ENCODE measurements at places on chromosomes 12 and 14. TPM values are rescaled to one million over a fixed set of nuclear protein-coding genes. Genes with fewer than 3 reads are reported as not detected.

GRCh38 chr14:74563233-74563585 is 48.8 kb downstream of the LTBP2 start:
- no peak for DNase-seq

DNA sequence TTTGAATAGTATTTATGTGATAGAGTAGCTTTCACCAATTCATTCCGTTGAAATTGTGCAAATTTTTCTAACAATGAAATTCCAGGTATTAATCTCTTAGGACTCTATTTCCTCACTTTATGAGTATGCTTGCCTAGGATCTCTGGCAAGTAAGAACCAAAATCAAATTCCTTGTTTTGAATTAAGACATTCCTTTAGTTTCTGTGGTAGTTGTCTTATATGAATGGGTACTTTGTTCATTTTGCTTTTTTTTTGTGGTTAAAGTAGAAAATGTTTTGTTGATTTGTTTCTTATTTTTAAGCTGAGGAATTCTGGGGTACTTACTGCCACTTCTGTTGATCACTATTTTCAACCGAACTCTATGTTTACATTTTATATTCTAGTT is 59.8 kb downstream of the KITLG start:
- DNase-seq = no peak

- no peak for DNase-seq
These were observed 222.2 kb downstream of the ITPR2 start for GRCh38 chr12:26610774-26611173.

DNA sequence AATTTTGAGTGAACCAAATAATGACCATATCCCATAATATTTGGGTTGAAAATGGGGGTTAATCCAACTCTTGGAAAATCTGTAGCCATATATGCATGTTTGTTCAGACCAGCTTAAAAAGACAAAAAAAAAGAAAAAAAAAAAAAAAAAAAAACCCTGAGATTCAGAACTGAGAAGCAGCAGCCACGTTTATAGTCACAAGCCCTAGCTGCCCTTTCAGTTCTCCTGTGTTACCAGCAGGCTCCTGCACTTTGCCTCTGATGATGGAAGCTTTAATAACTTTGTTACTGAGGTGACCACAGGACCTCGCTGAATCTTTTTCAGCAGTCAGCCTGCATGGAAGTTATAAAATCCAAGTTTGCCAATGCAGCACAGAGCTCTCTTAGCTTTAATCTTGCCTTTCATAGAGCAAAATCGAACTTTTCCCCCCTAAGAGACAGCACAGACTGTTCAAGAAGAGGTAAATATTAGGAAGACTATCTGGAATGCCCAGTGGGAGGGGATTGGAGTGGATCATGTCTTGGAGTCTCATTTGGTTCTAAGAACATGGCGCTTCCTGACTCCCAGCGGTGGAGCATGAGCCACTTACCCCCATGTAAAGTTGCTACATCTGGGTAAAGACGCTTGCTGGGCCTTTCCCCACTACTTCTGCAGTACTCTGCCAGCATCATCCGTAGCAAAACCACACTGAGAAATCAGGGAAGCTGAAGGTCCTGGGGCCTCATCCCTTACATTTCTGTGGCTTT is 20.6 kb downstream of the GNG2 start:
- DNase-seq = no peak

- DNase-seq = peak; percentile 4
These were observed 581 bp downstream of the ARG2 start for GRCh38 chr14:67620217-67620785.

GRCh38 chr12:14310866-14311265 is 54.6 kb upstream of the ATF7IP start:
- DNase-seq = no peak

DNA sequence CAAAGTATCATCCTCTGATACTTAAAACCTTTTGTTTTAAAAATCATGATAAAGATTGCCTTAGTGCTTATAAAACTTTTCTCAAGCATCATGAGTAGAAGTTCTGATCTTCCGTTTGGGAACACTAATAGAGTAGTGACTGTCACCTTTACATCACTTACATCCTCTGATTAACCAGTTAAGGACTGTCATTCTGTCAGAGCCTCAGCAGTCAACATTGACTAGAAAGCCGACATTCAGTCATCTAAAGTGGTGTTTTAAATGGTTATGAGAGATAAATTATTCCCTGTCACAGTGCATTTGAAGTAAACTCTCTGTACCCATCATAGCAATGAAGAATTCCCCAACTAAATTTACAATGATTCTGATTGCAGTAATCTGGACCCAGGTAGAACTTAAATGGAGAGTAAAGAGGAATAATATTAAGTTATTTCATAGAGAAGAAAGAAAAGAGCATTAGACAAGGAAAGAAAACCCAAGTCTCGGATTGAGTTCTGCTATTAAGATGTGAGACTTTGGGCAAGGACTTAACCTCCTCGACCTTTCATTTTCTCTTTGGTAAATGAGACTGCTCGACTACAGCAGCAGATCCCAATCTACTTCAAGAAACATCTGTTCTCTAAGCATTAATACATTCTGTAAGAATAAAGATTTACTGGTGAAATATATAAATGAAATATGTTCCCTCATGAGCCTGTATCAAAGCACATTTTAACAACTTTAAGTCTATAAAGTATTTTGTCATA is 563.9 kb upstream of the LMO3 start:
- DNase-seq = no peak

DNA sequence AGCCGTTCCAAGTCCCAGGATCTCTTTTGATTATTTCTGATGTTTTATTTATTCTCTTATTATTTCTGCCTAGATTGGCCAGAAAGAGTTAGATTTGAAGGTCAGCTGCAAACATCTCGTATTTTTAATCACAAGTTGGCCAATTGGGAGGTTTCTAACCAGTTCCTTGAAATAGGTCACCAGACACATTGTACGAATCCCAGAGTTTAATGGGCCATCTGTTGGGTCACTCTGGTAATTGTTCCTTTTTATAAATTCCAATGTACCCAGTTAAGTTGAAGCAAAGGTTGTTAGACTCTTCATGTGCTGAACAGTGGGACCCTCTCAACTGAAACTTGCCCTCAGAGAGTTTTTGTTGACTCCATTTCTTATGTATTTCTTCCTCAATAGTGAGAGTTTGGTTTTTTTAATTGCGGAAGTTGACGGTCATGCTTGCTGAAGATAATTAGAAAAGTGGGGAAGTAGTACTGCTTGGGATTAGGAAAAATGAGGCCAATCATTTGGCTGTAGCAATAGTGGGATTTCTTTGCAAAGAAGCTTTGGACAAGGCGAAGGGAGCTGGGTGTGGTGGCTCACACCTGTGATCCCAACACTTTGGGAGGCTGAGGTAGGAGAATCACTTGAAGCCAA is 382.7 kb upstream of the RGS6 start:
- no peak for DNase-seq

GRCh38 chr14:105015242-105015641 is 5.6 kb downstream of the CDCA4 start:
- DNase-seq = peak; percentile 24

GRCh38 chr14:42222924-42223471 is 616.3 kb downstream of the LRFN5 start:
- no peak for DNase-seq

DNA sequence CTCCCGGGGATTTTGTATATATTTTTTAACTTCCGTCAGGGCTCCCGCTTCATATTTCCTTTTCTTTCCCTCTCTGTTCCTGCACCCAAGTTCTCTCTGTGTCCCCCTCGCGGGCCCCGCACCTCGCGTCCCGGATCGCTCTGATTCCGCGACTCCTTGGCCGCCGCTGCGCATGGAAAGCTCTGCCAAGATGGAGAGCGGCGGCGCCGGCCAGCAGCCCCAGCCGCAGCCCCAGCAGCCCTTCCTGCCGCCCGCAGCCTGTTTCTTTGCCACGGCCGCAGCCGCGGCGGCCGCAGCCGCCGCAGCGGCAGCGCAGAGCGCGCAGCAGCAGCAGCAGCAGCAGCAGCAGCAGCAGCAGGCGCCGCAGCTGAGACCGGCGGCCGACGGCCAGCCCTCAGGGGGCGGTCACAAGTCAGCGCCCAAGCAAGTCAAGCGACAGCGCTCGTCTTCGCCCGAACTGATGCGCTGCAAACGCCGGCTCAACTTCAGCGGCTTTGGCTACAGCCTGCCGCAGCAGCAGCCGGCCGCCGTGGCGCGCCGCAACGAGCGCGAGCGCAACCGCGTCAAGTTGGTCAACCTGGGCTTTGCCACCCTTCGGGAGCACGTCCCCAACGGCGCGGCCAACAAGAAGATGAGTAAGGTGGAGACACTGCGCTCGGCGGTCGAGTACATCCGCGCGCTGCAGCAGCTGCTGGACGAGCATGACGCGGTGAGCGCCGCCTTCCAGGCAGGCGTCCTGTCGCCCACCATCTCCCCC is 777 bp downstream of the ASCL1 start:
- DNase-seq = no peak

GRCh38 chr12:9856894-9857293 is 12.3 kb downstream of the CLEC2B start:
- no peak for DNase-seq

GRCh38 chr12:49885118-49885517 is 18.6 kb downstream of the FAIM2 start:
- no peak for DNase-seq

DNA sequence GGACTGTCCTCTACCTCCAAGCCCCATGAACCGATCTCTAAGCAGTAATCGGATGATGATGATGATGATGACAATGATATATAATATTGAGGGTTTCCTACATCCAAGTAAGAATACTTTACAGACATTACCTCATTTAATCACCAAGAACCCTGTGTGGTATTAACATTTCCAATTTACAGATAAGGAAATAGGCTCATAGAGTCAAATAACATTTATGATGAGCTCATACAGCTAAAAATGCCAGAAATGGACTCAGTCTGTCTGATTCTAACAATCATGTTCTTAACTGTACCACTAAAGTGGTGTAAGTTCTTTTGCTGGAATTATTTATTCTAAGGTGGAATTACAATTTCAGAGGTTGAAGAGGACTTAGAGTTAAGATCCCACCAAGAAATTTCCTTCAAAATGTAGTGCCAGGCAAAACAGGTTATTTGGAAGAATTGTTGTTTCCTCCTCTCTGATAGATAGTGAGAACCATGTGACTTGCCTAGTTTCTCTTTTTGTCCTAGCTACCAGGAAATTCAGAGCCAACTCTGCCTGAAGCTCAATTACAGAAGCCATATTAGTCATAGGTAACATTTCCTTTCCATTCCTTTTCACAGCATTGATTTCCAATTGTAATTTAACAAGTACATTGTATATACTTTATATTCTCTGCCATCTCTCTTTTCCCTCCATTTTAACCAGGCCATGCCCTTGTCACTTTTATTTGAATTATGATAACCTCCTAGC is 23.8 kb upstream of the CCDC175 start:
- DNase-seq = no peak

DNA sequence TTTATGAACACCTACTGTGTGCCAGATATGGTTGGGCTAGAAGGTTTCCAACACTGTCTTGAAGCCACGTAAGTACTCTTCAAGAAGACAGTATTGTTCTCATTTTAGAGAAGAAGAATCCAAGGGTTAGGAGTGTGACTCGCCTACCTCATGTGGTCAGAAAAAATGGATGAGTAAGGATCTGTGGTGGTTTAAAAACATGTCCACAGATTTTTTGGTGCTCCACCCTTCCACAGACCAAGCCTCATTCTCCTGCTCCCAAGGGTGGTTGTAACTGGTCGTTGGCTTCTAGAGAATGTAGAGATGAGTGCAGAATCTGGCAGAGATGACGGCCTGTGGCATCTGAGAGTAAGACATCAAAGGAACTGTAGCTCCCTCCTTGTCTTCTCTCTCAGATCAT is 30.3 kb upstream of the TTC7B start:
- DNase-seq = no peak

GRCh38 chr12:48857278-48857994 is 5.5 kb upstream of the DDX23 start:
- no peak for DNase-seq

- DNase-seq = no peak
These were observed 251.0 kb upstream of the FOXG1 start for GRCh38 chr14:28515571-28515970.

DNA sequence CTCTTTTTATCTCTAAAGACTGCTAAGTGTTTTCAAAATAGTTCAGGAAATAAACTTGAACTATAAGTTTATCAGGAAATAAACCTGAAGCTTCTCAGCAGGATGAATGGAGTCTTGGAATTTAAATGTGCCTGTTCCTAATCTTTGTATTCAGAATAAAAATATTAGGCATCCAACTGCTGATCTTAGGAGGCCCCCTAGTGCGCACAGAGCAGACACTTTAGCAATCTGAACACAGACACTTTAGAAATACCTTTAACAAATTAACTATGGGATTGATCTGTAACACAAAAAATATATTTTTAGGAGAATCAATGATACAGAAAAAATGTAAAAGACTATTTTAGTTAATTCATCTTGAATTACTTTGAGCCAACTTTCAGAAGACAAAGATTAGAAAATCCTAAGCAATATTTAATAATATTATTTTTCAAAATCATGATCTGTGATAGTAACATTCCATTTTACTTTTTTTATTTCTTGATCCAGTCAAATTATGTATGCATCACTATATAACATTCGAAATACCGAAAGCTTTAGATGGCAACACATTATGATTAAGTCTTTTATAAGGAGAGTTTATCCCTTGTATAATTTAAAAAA is 80.9 kb downstream of the SLC41A2 start:
- DNase-seq = peak; percentile 30

GRCh38 chr14:93081876-93082570 is 33.7 kb downstream of the ITPK1 start:
- no peak for DNase-seq

The SLC48A1 gene
- 12.3 TPM for total RNA-seq

The KRT1 gene
- 0.67 TPM for total RNA-seq

The PLXNC1 gene
- total RNA-seq = 27.6 TPM

The AP1G2 gene
- 492 TPM for total RNA-seq

The COX8C gene
- total RNA-seq = not detected

The ACVRL1 gene
- total RNA-seq = 0.83 TPM

Measured in CD4-positive, alpha-beta memory T cell (primary cell).